ENCODE measurements at places on chromosomes 12 and 14.
A peak's percentile ranks its signal among the peaks of the same experiment; 100 is the strongest.

GRCh38 chr14:75249251-75249957 lies 29.2 kb upstream of the FOS start:
- no peak for DNase-seq

- no peak for DNase-seq
Measured at GRCh38 chr14:53993920-53994607, 37.4 kb upstream of the BMP4 start.

GRCh38 chr12:67669934-67670631 lies 21.5 kb downstream of the DYRK2 start:
- no peak for DNase-seq

GRCh38 chr12:6336889-6337853 lies 4.7 kb downstream of the TNFRSF1A start:
- DNase-seq, result no peak

DNA sequence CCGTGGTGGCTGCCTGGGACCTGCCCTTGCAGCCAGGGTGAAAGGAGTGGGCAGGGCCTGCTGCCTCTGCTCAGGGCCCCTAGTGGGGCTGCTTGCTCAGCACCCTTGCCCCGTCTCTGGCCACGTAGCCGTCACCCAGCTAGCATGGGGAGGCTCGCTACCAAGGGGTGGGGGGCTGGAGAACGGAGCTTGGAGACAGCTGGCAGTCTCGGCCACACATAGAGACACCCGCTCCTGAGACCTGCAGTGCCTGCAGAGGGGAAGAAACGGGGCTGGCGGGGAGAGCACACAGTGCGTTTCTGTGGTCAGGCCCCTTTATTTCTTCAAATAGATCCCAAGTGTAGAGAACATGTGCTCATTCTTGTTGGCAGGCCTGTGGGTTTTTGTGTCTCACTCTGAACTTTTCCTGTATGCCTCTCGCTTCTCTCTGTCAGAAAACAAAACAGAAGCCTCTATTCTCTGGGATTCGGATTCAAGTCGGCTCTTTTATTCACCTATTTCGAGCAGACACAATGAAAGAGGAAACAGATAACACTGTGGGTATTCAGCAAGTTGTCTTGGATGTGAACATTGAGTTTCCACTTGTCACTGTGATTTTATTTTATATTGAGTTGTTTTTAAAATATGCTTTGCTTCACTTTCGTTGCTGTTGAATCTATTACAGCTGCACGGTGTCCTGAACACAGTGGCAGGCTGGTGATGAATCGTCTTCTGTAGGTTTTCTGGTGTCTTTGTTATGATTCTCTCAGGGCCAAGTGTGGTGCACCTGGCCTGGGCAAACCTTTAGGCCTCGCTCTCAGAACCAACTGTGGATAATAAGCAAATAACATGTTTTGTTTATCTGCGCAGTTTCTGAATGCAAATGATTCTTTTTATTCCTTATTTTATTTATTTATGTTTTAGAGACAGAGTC lies 26.5 kb downstream of the PACS2 start:
- no peak for DNase-seq

DNA sequence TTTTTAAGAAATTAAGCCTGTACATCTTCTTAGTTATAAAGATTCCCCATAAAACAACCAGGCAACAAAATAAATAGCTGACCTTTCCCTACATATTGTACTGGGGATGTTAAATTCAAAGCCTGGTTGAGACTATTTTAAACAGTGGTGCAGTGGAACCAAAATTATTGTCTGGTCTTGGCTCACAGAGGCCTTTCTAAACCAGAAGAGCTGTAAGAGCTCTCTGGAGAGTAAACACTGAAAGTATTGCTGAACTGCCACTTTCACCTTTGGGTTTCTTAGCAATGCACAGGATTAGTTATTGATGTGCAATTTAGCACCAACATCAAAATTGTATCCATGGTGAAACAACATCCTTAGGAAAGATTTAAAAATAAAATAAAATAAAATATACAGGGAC lies 20.6 kb downstream of the RACGAP1 start:
- DNase-seq, result no peak

DNA sequence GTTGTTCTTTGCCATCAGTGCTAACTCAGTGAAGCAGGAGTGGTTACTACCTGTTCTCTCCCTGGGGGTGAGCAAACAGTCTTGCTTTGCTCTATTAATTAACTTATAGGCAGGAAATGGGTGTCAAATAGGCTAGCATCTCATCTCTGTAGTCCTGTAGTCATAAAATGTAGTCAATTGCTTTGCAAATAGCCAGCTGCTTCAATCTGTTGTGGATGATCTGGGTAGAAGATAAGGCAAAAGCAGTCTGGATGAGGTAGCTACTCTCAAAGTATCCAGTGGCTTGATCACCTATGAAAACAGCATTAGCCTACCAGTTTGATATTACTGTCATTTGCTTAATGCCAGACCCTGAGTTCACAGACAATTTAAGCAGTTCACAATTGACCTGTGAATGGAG lies 369.0 kb upstream of the TMTC1 start:
- no peak for DNase-seq

DNA sequence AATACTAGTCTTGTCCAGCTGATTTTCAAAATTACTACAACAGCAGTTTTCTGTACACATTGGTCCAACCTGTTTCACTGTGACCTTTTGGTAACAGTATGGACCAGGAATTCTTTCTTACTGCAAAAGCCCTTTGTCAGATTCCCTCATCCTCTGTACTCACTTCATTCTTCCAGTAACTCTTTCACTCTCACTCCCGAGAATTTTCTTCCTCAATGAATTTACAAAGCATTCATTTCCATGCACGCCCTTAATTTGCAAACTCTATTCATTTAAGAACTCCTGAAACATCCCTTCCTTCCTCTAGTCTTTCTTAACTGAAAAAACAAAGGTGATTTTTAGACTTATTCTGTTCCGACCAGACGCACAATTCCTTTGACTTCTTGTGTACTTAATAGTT lies 238.2 kb downstream of the NELL2 start:
- DNase-seq, result no peak

DNA sequence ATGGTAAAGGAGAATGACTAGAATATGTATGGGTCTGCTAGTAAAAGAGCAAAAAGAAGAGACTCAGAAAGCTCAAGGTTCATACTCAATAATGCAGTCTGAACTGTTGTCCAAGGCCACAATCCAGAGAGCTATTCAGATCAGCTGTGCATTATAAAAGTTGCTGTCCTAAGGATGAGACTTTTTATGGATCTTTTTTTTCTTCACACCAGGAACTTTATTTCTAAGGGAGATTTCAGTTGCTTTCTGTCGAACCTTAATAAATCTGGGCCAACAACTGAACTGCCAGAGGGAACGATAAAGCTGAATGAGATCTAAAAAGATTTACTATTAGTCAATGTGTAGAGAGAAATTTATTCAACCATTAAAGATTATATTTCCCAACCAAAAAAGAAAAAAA lies 948.3 kb upstream of the NOVA1 start:
- DNase-seq, result no peak

- DNase-seq, result no peak
Measured at GRCh38 chr14:101440496-101440895, 120.8 kb upstream of the DIO3 start.

DNA sequence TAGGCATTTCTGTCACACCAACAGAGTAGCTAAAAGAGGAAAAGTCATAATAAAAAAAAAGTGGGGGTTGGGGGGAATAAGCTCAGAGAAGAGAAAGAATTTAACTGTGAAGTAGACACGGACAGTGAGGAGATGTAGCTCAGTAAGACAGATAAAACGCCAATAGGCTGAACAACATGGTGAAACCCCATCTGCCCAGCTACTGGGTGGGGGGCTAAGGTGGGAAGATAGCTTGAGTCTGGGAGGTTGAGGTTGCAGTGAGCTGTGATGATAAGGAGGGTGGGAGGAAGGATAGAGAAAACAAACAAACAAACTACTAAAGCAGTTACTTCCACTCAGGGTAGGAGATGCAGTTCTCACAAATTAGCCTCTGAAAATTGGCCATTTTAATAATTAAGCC lies 25.0 kb downstream of the HECTD4 start:
- no peak for DNase-seq

DNA sequence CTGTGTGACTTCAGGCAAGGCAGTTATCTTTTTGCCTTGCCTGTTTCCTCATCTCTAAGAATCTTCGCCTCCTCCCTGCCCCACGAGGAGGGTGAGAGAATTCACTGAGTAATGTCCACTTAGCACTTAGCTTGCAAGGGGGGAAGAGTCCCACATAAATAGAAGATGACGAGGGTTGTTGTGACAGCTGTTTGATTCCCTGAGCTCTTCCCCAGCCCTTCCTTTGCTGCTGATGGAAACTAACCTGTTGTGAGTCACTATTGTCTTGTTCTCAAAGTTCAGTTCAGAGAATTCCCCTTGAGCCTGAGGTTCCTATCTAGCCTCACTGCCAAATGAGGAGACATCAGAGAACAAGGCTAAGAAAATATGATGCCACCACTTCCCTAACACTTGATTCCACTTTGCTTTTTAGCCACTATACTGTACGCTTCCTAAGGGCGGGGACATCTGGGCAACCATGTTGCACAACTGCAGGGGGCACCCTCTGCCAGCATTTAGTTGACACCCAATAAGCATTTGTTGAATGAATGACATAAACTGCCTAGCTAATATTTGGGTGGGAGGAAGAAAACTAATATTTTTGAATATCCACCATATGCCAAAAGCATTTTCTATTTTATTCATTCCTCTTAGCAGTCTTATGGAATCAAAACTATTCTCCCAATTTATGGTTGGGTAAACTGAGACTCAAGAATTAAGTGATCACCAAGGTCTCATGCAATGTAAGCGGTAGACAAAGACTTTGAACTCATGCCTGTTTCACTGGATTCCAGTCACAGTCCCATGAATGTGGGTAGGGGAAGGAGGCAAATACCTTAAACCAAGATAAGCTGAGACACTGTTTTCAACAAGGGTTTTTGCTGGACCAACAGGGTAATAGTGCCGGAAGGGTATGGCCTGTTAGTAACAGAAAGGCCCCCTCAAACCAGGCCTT lies 77.6 kb downstream of the ZFP36L1 start:
- DNase-seq, result no peak

GRCh38 chr14:106235356-106236159 lies 709.2 kb downstream of the TMEM121 start:
- no peak for DNase-seq

DNA sequence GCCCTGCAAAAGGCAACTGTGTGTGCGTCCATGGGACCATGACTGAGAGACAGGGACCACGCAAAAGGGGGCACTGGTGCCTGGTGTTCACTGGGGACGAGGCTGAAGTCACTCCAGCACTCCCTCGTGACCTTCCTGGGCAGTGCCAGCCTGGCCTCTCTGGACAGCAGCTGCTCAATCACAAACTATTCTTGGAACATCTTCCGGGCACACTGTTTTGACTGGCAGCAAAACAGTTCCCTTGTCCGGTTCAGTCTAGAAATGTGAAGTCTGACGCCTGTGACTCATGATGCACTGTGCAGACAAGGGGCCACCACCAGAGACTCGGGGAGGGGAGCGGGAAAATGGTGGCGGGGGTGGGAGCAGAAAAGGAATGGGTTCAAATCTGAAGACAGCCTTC lies 20.8 kb downstream of the SNRNP35 start:
- DNase-seq, result no peak

DNA sequence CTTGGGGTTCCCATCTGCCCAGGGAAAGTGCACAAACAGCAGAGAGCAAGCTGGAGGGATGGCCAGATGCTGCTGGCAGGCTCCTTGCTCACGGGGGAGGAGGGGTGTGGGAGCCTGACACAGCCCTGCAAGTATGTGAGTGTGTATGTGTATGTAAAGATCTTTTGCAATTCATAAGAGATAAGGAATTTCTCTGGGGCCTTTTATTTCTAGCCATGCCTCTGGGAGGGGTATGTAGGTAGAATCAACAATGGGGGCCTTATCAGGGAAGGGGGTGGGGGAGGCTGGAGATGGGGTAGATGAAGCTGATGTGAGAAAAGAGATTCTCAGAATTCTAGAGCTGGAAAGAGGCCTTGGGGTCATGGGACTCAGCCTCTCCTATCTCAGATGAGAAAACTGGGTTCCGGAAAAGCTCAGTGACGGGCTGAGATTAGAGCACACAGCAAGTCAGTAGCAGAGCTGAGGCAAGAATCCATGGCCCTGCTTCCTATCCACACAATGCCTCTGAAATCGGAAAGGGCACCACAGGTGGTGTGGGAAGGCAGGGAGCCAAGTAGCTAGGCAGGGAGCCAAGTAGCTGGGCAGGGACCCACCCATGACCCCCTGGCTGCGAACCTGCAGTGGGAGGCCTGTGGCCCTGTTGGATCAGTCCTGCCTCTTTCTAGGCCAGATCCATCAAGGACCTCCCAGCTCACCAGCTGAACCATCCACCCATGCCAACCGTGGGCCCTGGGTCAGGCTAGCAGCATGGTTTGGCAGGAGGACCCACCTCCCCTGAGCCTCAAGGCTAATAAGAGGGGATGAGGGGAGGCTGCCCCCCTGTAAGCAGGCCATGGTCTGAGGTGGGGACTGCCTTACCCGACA lies 54.7 kb downstream of the PLEKHG3 start:
- peak; percentile 77 for DNase-seq

GRCh38 chr14:63223596-63223995 lies 19.4 kb downstream of the RHOJ start:
- no peak for DNase-seq

GRCh38 chr12:109523504-109523903 lies 46.1 kb downstream of the UBE3B start:
- no peak for DNase-seq

DNA sequence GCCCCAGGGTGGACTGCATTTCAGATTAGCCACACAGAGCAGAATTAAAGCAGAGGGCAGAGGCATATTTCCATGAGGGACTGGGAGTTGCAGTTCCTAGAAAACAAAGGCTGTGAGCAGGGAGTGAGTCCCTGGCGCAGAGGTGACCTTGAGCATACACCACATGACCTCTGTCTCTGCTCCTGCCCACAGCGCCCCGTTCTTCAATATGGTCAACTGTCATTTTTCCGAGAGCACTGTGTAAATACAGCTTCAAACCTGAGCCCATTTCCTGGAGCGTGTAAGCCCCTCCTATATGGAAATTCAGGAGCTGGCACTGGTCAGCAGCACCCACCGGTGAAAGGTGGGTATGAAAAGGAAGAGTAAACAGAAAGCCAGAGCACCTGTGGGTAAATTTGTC lies 192.2 kb upstream of the PELI2 start:
- no peak for DNase-seq

GRCh38 chr12:78641837-78642423 lies 222.6 kb upstream of the SYT1 start:
- no peak for DNase-seq

- no peak for DNase-seq
Measured at GRCh38 chr14:30725763-30726162, 103.6 kb downstream of the SCFD1 start.

- no peak for DNase-seq
Measured at GRCh38 chr12:19991146-19991545, 377.2 kb upstream of the PDE3A start.

- no peak for DNase-seq
Measured at GRCh38 chr12:10372559-10372958, 17.3 kb downstream of the KLRK1 start.
